ENCODE measurements at places on chromosomes 11 and 22.

- no peak for DNase-seq
Observed at GRCh38 chr11:624705-625635, at the start of gene CDHR5. Gene CDHR5, minus strand, starts transcription at chr11:624955. Its CDS starts 53 bp downstream, at chr11:624902.

DNA sequence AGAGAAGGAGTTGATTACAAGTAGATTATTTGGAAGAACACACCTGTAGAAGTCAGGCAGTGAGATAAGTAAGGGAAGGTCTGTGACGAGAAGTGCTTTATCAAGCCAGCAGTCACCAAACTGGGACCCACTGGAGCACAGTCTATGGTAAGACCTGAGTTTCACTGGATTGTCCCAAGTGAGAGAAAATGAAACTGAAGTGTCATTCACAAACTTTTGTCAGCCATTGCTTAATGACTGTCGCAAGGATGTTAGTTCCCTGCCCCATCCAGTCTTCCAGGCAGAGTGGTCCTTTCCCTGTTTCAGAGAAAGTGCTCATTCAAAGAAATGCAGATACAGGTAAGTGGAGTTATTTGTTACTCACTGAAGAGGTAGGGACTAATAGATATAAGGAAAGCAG, 728.0 kb upstream of the TENM4 start:
- no peak for DNase-seq

- peak; percentile 35 for DNase-seq
Observed at GRCh38 chr11:117970400-117971024, 15.7 kb upstream of the IL10RA start.

DNA sequence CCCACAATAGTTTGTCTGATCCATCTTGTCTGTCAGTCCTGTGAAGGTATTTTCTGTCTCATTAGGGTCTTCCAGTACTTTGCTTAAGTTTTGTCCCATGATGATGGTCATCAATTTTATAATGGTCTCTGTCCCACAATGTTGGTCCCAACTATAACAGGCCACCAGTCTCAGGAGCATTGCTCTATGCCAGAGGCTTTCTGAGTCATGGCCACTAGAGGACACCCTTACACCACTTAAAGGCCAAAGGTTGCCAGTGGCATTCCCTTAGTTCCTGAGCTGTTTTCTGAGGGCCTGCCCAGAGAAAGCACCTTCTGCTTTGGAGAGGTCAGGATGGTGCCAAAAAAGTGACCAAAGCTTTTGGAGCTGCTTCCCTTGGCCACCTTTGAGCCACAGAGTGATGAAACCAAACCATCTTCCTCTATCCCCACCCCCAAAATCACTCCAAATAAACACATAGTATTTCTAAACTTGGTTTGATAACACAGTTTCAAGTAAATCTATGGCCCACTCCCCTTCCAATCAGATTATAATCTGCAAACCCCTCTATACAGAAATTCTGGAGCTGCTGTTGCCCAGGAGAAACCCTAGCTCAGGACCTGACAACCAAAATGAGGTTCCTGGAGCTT, 19.3 kb downstream of the EIF3F start:
- DNase-seq = no peak

- no peak for DNase-seq
Observed at GRCh38 chr22:17960695-17961445, 63.5 kb downstream of the MICAL3 start.

DNA sequence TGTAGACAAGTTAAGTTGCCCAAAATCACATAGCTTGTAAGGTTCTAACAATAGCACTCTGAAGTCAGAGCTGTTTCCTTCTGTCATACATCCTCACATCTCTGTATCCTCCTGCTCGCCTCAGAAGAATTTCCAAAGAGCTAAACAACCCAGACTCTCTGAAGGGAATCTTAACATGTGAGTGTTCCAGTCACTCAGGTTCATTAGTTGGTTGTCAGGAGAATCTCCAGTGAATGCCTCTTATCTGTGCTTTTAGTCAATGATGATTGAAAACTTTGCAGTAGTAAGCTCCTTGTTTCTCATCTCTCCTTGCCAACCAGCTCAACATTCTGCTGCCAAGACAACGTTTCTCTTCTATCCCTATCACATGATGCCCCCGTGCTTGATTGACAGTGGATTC, 195.5 kb downstream of the C11orf91 start:
- no peak for DNase-seq

GRCh38 chr11:96050435-96051182, 126.7 kb upstream of the MTMR2 start:
- no peak for DNase-seq
